ENCODE measurements at places on chromosomes 5 and 9.

DNA sequence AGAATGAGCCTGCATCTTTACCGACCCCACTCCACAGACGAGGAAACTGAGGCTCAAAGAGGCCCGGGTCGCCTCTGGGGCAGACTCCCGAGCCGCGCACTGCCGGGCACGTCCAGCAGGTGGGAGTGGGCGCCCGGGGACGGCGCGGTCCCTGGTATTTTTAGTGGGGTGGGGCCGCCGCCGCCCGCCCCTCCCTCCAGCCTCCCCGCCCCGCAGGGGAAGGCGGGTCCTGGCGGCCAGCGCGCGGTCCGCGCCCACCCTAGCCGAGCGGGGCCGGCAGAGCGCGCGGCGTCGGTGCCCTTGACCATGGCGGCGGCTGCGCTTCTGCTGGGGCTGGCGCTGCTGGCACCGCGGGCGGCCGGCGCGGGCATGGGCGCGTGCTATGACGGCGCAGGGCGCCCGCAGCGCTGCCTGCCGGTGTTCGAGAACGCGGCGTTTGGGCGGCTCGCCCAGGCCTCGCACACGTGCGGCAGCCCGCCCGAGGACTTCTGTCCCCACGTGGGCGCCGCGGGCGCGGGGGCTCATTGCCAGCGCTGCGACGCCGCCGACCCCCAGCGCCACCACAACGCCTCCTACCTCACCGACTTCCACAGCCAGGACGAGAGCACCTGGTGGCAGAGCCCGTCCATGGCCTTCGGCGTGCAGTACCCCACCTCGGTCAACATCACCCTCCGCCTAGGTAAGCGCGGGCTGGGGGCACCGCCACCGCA lies at the start of gene LAMC3:
TSS of gene LAMC3 (plus strand) at position 266 of the 710 bp plus-strand sequence. CDS start at position 307, 41 bp downstream.
- no peak for DNase-seq

GRCh38 chr5:79107020-79107796 lies 4.4 kb upstream of the BHMT start:
- no peak for DNase-seq

GRCh38 chr5:16792598-16793275 lies 143.4 kb downstream of the MYO10 start:
- DNase-seq, result no peak

DNA sequence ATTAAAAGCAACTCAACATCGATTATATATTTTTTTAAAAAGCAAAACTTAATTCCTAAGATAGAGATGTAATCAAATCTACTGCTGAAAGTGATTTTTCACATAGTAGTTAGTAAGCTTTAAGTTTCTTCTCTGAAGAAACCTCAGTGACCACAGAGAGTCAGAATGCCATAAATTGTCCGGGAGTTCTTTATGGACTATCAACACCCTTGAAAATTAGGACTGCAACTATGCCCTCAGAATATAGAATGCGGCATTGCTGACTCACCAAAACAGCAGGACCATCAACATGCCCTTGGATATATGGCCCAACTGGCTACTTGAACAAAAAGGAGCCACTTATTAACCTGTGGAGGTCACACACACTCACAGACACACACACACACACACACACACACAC lies 228.9 kb upstream of the SNX2 start:
- DNase-seq, result no peak

- no peak for DNase-seq
Measured at GRCh38 chr5:78689540-78690252, 41.1 kb upstream of the LHFPL2 start.

DNA sequence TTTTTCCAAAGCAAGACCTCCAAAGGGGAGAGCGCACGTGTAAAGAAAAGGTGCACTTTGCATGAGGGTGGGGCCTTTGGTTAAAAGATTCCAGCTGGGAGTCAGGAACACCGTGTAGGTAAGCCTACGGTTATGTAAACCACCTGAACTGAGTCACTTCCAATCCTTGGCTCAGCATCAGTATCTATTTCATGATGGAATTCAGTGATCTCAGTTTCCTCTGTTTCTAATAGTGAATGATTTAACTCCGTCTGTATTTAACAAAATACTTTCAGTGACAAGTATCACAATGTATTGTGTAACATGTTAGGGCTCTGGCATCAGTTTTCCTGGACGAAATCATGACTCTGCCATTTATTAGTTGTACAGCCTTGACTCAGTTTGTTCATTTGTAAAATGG lies 1.3 kb upstream of the SVEP1 start:
- DNase-seq, result no peak

DNA sequence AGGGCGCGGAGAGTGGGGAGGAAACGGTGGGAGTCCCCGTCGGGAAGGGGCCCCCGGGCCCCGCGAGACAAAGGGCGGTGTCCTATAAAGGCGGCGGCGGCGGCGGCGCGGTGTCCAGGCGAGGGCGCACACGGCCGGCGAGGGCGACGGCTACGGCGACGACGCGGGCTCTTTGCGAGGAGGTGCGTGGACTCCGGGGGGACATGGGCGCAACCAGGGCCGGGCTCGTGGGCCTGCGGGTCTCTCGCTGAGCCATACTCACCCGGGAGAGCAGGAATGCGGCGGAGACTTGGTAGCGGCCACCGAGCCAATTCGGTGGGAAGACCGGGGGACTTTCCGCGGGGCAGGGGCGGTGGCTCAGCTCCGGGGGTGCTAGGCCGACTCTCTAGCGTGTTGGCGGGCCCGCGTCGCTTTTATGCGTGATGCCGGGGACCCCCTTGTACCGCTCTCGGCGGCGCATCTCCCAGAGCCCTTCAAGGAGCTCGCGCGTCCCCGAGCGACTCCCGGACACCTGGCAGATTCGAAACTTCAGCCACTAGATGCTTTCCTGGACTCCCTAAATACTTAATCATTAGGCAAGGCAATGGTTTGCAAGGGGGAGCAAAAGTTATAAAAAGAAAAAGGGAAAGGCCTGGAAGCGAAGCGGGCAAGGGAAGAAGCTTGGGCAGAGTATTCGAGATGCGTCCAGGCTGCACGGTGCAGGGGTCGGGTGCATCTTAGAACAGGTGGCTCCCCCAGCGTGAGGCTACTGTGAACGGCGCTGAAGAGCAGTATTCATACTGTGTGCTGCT lies 5.9 kb upstream of the TAL2 start:
- peak; percentile 45 for DNase-seq

DNA sequence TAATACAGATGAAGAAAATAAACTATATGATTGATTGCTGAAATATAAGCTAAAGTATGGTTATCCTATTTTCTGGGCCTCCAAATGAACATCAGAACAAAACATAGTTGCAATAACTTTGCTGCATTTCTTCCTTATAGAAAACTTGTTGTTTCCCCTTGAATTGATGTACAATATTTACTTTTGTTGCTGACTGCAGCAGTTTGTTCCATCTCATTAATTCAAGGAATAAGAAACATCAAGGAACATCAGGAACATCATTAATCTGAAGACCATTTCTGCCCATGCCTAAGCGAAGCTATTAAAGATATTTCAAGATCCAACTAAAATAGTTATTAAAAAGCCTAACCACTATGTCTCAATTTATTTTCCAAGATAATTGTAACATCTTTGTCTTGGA lies 363.6 kb upstream of the EDIL3 start:
- DNase-seq, result no peak

- DNase-seq, result no peak
Measured at GRCh38 chr5:137880313-137880712, 8.9 kb upstream of the PKD2L2 start.

DNA sequence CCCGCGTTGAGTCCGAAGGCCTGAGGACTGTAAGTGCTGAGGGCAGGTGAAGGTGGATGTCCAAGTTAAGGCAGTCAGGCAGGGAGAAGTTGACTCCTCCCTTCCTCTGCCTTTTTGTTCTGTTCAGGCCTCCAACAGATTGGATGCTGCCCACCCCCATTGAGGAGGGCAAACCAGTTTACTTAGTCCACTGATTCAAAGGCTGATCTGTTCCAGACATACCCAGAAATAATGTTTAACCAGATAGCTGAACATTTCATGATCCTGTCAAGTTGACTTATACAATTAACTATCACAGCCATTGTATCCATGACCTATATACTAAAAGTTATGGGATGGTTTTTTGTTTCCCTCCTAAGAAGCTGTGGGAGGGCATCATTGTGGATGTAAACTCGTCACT lies 8.3 kb upstream of the TEX48 start:
- no peak for DNase-seq

DNA sequence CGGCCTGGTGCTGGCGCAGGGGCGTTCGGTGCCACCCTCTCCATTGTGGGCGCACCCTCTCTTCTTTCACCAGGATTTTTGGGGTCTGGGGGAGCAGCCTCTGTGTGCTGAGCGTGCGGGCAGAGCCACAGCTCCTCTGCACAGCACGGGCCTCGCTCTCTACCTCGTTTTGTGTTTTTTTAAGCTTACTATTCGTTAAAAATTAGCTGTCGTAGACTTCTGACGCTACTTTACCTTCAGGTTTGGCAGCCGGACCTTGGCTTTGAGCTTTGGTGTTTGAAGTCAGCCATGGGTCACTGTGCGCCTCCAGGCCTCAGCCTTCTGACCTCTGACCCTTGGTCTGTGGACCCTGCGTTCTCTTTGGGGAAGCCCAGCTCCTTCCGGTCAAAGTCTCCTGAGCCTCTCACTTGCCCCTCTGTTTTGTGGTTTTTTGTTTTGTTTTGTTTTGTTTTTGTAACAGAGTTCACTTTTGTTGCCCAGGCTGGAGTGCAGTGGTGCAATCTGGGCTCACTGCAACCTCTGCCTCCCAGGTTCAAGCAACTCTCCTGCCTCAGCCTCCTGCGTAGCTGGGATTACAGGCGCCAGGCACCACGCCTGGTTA lies 88.2 kb upstream of the CACNA1B start:
- DNase-seq, result no peak

- DNase-seq, result no peak
Measured at GRCh38 chr5:169298193-169298592, 2.7 kb downstream of the SLIT3 start.
